ENCODE measurements at places on chromosomes 2 and 18.

DNA sequence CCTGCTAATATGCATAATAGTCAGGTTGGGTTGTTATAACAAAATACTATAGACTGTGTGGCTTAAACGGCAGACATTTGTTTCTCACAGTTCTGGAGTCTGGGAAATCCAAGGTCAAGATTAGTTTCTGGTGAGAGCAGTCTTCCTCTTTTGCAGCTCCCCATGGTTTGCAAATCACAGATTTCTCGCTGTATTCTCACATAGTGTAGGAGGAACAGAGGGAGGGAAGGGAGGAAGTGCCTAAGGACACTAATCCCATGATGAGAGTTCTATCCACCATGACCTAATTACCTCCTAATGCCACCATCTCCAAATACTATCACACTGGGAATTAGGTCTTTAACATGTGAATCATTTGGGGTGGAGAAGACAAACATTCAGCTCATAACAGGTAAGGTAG lies 20.1 kb upstream of the PTH2R start:
- DNase-seq = no peak

DNA sequence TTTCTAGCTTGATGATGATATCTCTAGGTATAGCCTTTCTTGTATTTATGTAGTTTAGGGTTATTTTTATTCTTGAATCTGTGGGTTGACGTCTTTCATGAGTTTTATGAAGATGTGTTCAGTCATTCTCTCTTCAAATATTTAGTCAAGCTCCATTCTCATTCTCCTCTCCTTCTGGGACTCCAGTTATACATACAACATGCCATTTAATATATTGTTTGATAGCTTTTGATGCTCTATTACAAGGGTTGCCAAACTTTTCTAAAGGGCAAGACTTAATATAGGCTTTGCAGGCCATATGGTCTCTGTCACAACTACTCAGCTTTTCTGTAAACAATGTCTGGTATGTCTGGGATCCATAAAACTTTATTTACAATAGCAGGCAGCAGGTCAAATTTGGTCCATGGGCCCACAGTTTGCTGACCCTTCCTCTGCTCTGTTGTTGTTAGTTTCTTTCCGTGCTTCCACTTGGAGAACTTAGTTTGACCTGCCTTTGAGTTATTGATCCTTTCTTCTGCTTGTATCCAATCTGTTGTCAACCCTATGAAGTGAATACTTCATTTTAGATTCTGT lies 40.6 kb upstream of the GPAT2 start:
- no peak for DNase-seq

DNA sequence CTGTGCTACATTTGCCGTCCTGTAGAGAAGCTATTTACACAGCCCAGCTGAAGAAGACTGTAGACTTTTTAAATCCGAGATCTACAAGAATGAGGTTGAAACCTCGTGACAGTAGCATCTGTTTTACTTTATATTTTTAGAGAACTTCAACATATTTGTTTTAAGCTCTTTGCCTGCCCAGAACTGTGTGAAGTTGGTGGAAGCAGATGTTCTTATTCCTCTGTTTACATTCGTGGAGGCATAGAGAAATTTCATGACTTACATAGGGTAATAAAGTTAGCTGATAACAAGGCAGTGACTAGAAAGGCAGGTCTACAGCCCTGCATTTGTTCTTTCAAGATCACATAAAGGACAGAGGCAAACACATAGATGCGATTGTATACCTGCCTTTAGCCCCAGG lies 47.0 kb upstream of the MAP3K20 start:
- DNase-seq = no peak

DNA sequence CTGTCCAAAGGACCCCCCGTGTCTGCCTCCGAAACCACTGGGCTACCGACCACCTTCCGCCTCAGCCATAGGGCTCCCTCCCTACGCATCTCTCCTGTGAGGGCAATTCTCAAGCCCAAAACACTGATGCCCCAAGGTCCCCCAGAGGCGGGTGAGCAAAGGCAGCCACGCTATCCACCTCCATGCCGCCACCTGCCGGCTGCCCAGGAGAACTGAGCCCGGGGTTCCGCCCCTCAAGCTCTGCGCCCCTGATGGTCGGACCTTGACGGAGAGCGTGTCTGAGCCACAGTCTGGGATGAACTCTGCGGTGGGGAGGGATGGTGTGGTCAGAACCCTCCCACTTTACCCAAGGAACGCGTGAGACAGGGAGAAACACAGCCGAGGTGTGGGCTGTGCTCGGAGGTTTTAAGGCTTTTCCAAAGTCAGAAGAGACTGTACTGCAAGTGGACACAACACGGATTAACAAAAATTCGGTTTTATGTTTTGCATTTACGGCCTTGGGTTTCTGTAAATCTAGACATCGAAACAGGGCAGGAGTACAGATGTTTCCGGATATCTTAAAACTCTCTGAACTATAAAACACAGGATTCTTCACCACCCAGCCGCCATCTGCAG lies 114.1 kb downstream of the ZNF516 start:
- no peak for DNase-seq

DNA sequence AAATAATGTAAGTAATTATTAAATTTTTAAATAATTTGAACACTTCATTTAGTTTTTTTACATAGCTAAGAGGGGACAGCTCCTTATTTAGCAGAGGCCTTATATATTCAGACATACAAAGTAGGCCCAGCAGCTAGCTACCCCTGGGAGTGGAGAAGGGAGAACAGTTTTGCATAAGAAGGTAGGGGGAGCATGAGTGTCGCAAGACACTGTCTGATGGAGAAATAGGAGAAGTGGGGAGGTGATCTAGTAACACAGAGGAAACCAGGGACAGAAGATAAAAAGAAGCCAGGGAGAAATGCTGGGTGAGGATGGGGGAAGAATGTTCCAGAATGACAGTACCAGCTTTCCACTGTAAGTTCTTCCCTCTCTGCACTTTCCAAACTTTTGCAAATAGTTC lies 16.0 kb upstream of the RGPD4 start:
- DNase-seq = no peak

- DNase-seq = no peak
Measured at GRCh38 chr2:127612111-127612822, 33.7 kb upstream of the GPR17 start.

DNA sequence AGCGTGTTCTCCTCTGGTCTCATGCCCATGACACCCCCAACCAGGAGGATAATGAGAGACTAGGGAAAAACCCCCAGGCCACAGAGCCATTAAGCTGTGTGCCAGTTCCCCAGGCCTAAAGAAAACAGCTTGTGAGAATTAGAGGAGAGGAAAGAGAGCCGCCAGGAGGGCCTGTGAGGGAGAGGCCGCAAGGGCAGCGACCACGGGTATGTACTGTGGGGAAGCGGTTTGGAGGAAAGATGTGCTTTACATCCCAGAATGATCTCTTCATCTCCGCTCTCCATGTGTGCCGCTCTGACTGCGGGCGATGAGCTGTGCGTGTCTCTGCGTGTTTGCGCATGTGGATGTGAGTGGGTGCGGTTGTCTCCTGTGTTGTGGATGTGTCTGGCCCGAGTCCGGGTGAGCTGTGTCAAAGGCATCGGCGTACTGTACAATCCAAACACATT lies 82.9 kb downstream of the DYSF start:
- no peak for DNase-seq

Data from midbrain (tissue), 1 donor.